Hepatocyte (in vitro differentiated cells): ENCODE measurements at places on chromosomes 1 and 21. TPM values are rescaled to one million over a fixed set of nuclear protein-coding genes. Genes with fewer than 3 reads are reported as not detected.
A peak's percentile ranks its signal among the peaks of the same experiment; 100 is the strongest.

DNA sequence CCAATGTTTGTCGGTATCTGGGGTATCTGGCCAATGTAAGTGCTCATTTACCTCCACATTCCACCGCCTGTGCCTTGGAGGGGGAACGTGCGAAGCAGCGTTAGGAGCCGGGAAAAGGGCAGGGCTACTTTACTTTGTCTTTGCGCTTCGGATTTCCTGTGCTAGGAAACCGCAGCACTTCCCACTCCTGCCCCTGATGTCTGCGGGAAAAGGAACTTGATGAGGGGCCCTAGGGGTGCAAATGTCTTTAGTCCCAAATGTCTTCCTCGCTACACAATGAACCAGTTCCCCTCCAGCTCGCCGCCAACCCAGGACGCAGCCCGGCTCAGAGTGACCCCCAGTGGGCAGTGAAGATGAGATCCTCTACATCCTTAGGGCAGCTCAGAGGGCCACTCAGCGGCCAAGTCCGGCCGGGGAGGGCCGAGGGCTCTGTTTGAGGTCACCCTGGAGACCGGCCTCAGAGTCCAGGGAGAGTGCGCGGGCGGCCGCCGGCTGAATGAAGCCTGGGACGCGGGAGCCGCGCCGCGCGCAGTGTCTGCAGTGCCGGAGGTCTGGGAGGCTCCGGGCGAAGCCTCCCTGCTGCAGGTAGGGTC, at the start of gene DYNLT5:
Gene DYNLT5, plus strand, starts transcription at position 460 of the 593 bp plus-strand sequence. CDS start 2,200 bp downstream, outside the sequence.
- DNase-seq: peak; percentile 46

GRCh38 chr21:32592929-32593502, 7.7 kb upstream of the TCP10L start:
- DNase-seq: peak; percentile 33

GRCh38 chr21:26070822-26071425, 99.6 kb downstream of the APP start:
- peak; percentile 30 for DNase-seq

- no peak for DNase-seq
Measured at GRCh38 chr1:204278958-204279357, 65.2 kb upstream of the GOLT1A start.

GRCh38 chr1:170660281-170660713, 3.6 kb upstream of the PRRX1 start:
- DNase-seq: no peak

DNA sequence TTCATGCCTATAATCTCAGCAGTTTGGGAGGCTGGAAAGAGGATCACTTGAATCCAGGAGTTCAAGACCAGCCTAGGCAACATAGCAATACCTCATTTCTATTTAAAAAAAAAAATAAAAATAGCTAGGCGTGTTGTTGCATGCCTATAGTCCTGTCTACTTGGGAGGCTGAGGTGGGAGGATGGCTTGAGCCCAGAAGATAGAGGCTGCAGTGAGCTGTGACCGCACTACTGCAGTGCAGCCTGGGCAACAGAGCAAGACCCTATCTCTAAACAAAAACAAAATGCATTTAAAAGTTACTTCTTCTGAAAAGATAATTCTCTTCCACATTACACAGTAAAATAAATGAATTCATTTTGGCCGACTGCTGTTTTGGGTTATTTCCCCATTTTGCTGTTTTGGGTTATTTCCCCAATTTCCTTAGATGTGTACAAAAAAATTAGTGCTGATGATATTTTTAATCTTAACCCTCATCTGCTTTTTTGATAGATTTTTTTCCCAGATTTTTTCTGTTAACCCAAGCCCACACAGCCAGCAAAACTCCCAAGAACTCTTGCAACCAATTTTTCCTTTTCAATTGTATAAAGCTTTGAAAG, 23.0 kb upstream of the SAMSN1 start:
- no peak for DNase-seq

DNA sequence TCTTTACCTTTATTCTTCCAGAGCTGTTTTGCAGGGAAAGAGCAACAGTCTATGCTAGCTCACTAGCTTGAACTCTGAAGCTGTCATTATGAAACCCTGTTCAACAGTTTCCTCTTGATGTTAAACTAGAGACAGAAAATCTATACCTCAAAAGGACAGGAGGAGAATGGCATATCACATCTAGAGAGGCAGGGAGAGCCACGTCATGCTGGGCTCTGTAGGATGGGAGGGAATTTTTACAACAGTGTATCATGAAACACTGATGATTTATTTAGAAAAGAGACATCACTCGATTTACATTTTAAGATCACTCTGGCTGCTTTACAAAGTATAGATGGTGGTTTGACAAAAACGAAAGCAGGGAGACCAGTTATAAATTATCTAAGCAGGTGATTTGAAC, 224.9 kb upstream of the COA6 start:
- no peak for DNase-seq

DNA sequence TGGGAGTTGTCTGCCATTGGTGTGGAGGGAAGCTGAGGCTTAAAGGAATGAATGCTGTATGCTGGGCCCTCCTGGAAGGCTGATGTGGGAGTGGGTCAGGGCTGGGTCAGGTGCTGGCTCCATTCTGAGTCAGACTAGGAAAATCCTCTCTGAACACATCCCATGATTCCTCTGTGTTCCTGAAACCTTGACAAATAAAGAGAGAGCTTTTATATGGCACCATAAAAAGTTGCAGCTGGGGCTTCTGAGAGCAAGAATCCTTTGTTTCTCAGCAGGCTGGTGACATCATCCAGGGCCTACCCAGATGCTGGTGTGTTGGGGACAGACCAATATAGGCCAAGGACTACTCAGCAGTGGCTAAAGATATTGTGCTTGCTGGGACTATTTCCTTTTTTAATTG, 27.8 kb upstream of the NFASC start:
- DNase-seq: peak; percentile 77

DNA sequence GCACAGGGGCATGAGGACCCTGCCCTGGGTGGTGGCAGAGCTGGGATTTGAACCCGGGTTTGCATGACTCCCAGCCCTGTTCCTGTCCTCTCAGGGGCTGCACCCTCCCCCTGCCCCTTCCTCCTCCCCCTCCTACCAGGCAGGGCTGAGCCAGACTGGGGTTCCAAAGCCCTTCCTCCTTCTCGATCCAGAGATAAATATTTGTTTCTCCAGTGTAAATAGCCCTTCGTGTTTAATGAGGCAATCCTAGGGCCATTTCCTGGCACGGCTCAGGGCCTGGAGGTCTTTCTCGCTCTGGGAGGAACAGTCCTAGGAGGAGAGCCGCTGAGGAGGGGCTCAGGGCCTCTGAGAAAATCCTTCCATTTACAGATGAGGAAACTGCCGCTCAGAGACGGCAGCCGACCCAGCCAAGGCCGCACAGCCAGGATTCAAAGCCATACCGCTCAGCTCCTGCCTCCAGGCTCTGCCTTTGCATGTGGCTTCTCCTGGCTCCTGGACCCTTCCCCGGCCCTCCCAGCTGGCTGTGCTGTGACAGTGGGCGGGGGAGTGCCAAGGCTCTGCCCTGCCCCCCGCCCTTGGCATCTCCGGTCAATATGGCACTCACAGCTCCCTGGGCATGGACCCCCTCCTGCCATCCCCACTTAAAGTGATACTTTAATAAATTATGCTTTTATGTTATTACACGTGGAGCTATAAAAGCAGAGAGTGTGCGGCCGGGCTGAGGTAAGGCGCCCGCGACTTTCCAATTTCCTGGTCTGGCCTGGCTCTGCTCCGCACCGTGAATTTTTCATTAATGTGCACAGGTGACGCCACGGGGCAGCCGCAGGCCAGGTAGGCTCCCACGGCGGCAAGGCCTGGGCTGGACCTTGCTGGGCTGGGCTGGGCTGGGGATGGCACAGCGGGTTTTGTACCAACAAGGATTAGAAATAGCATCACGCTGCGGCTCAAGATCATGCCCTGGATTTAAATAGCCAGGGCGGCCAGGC, 114.7 kb upstream of the WNT4 start:
- peak; percentile 53 for DNase-seq

GRCh38 chr1:18085387-18086074, 22.1 kb upstream of the IGSF21 start:
- DNase-seq: no peak

DNA sequence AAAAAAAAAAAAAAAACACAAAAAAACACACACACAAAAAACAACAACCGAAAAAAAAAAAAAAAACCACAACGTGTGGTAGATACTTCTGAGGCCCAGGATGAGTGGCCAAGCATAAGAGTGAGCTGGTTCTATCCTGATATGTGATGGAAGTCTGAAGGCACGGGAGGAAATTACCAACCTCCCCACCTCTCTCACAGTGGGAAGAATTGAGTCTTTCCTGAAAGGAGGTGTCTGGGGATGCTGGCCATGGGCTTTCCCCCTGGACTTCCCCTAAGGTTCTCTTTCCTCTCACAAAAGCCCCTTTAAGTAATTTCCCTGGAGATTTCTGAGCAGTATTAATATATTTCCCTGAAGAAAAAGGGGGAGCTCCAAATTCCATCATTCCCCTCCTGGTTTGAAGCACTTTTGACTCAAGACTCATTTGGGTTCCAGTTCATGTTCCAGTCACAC, 5.2 kb downstream of the TMCC2 start:
- DNase-seq: no peak

- DNase-seq: peak; percentile 83
Measured at GRCh38 chr1:15975358-15975804, 520 bp downstream of the ZBTB17 start.

GRCh38 chr1:25217015-25217414, 15.3 kb downstream of the SYF2 start:
- DNase-seq: no peak

GRCh38 chr1:178959543-178960460, 65.9 kb upstream of the FAM20B start:
- no peak for DNase-seq

GRCh38 chr1:192979542-192979941, 79.6 kb downstream of the UCHL5 start:
- DNase-seq: no peak

DNA sequence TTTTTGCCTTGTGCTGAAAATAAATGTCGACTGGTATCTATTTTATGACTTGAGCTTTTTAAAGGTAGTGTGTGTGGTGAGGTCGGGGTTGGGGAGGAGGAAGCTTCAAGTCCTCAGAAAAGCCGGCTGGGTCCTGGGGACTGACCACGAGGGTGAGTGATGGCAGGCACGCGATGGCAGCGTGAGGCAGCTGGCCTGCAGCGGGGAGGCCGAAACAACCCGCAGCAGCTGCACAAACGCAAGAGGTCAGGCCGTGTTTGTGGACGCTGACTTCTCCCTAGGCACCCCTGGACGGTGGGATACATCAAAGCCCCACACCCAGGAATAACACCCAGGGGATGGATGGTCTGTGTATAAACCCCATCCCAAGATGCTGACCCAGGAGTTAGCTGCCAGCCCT, 51.4 kb downstream of the ZBTB18 start:
- no peak for DNase-seq

CD53 gene
- 0.79 and 2.1 TPM in 2 replicates for polyA plus RNA-seq

SYT14 gene
- polyA plus RNA-seq: 0.29 and 1.0 TPM in 2 replicates

PDC gene
- 0.13 TPM in 1 of 2 replicates, not detected in the other for polyA plus RNA-seq

PGLYRP4 gene
- not detected in 2 replicates for polyA plus RNA-seq

ADSS2 gene
- 24.2 and 27.2 TPM in 2 replicates for polyA plus RNA-seq

PALMD gene
- polyA plus RNA-seq: 12.3 and 14.0 TPM in 2 replicates
